Activated T-helper 1 cell treated with Interleukin-2 at 50 U/mL for 16 hours (primary cell): ENCODE measurements at places on chromosomes 5 and 9.

DNA sequence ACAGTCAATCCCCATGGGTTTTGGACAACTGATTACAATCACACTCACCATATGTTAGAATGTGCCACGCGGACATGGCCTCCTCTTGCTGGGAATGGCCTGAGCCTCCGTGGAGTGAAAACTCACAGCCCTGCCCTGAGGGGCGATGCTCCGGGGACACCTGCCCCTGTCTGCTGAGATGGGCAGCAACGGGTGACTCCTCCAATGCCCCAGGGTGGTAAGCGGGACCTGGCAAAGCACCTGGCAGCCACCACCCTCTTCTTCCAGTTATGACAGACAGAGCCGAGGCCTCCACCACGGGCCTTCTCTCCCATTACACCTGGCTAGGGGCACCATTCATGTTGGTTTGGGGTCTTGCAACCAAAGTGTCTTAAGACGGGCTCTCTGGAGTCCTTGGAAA, 94.9 kb upstream of the COL5A1 start:
- DNase-seq, result no peak

GRCh38 chr9:122071715-122072114, 21.4 kb downstream of the TTLL11 start:
- DNase-seq, result no peak

DNA sequence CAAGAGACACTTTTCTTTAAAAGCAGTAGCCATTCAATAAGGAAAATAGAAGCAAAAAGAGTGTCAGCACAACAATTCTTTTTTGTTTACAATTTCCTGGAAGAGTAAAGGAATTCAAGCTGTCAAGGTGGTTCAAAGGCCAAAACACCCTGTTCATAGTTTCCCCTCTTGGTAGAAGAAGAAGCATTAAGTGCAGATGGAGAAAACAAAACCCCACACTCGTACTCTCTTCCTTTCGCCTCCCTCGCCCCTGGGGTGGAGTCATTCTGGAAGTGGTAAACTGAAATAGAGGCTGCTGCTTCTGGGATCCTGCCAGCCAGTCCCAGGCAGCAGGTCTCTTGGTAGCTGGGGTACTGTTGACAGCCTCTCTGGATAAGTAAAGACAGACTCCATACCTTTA, 105.0 kb downstream of the ANKRD55 start:
- no peak for DNase-seq

- no peak for DNase-seq
These were observed 29.4 kb upstream of the MAN2A1 start for GRCh38 chr5:109660301-109660700.

DNA sequence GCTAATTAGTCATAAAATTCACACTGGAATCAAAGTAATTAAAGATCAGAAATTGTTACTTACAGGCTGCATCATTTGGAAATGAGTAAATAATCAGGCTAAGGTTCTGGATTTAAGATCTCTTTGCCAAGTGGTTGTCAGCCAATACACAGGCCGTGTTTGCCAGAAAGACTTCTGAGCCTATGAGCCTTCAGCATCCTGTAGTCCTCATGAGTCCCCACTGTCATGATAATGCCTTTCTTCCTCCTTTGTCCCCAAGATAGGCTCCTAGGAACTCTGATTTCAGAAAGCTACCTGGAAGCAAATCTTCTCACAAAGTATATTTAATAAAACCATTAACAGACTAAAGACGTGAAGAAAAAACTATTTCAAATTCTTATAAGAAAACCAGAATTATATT, 810.5 kb downstream of the DNAH5 start:
- DNase-seq, result no peak

- no peak for DNase-seq
These were observed 1638.5 kb upstream of the C9orf72 start for GRCh38 chr9:29211580-29212396.

- DNase-seq, result no peak
These were observed 38.9 kb downstream of the ADAMTS2 start for GRCh38 chr5:179306191-179307012.

- DNase-seq, result no peak
These were observed 22.0 kb downstream of the HINT1 start for GRCh38 chr5:131142970-131143617.

GRCh38 chr5:97624886-97625285, 441.8 kb upstream of the RIOK2 start:
- no peak for DNase-seq

DNA sequence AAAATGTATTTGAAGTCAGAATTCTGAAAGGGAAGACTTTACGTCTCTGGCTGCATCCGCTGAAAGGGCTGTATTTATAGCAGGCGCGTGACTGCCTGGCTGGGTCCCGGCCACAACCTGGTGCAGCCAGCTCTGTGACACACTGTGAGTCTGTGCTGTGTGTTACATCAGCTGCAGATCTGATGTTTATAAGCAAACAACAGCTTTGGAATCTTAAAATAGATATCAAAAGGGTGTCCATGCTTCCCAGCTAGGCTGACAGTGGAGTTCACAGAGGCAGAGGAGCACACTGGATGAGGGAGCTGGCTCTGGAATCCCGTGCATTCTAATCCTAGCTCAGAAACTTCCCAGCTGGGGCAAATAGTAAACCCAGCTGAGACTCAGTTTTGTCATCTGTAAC, 433.4 kb upstream of the BRINP1 start:
- no peak for DNase-seq

DNA sequence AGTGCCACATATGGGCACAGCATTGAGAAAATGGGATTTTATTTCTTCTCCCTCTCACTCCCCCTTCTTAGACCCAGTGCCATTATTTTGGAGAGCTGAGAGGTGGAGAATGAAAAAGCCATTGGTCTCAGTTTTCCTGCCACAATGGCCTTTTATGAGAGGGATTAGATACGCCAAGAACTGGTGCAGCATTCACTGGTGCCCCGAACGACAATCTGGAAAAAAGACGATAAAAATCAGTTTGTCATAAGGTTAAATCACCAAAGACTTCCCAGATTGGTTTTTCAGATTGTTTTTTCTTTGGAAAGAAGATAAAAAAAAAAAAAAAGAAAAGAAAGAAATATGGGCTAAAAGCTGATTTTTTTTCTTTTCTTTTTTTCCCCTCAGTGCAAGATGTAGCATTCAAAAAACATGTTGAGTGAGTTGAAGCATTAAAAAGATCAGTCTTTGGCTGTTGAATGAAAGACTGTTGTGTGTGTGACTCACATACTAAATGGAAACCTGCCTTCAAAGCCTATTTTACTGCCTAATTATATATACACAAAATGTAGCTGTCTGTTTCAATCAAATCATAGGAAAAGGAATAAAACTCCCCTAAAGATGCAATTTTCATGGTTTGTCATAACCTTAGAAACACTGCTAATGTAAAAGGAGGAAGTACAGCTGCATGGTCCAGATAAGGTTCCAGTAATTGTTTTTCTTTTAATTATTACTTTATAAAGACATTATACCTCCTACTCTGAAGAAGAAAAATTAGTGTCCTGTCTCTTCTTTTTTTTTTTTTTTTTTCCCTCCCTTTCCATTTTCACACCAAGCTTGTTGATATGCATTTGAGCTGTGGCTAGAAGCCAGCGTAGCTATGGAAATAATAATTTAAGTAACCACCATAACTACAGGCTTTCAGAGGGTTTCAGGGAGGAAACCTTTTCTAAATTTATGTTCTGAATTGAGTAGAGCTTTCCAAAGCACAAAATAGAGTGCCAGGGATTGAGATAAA, 27.2 kb upstream of the ZNF608 start:
- DNase-seq, result no peak

GRCh38 chr5:158303275-158303674, 444.3 kb upstream of the CLINT1 start:
- DNase-seq, result no peak

- no peak for DNase-seq
These were observed 102.2 kb downstream of the HACD4 start for GRCh38 chr9:20929276-20929675.

- no peak for DNase-seq
These were observed 11.9 kb downstream of the TNFAIP8 start for GRCh38 chr5:119367502-119368237.

DNA sequence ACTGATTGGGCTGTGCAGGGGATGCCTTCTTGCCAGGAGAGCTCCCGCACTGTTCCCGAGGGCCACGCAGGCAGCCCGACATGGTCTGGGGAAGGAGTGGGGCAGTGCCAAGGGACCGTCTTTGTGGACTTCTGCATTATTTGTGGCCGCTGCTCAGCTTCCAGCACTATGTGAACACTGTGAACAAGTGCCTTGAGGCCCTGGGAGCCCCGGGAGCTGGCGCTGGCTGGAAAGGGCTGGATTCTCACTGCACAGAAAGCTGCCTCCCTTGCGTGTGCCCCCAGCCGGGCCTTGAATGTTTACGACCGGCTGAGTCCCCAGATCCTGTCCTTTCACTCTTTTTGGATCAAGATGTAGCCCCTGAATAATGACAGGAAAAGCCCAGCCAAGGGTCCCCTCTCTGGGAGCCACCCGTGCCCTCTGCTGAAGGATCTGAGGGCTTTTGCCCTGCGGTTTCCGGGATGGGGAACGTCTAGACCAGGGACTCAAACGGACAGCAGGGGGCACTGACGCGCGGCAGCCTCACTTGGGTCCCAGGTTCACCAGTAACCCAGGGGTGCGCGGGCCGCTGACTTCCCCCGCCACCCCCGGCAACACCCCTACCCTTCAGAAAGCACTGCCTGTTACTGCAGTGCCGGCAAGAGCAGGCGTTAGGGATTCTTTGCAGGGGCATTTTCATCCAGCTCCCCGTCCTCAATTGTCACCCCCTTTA, 98.9 kb upstream of the FCN2 start:
- no peak for DNase-seq

DNA sequence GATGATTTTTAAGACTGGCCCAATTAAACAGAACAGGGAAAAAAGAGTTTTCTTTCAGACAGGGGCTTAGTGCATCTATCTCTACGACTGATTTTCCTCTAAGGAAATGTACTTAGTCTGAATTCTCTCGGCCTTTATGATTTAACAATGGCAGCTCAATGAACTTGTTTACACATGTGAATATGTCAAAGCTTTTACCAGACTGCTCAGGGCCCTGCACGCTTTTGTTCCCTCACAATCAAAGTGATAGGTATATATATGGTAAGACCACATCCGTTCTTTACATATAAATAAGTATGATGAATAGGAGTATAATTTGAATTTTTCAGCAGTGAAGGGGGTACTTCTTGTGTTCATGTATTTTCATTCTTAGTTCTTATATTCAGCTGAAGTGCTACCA, 27.6 kb downstream of the LEAP2 start:
- DNase-seq, result no peak

DNA sequence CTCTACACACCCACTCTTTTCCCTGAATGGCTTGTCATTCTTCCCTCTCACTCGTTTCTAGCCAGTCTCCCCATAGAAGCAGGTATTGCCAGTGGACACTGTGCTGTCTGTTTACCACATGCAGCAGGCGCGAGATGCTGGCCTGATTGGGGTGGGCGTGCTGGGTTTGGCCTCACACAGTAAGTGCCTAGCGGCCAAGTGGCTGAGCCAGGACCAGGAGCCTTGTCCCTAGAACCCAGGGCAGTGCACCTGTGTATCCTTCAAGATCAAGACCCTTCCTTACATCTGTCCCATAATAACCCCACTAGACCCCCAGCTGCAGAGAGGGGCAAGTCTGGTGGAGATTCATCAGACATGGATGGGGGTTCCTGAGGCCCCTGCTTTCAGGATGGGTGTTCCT, 112.8 kb upstream of the IRX4 start:
- DNase-seq, result no peak

DNA sequence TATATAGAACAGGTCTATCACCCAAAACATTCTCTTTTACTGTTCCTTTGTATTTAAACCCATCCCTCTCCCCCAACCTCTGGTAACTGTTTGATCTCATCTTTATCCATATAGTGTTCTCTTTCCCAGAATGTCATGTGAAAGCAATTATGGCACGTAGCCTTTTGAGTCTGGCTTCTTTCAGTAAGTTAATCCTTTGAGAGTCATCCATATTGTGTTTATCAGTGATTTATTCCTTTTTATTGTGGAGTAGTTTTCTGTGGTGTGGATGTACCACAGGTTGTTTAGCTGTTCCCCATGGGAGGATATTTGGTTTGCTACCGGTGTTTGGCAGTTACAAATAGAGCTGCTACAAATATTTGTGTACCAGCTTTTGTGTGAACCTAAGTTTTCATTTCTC, 38.0 kb downstream of the HMGXB3 start:
- DNase-seq, result no peak

DNA sequence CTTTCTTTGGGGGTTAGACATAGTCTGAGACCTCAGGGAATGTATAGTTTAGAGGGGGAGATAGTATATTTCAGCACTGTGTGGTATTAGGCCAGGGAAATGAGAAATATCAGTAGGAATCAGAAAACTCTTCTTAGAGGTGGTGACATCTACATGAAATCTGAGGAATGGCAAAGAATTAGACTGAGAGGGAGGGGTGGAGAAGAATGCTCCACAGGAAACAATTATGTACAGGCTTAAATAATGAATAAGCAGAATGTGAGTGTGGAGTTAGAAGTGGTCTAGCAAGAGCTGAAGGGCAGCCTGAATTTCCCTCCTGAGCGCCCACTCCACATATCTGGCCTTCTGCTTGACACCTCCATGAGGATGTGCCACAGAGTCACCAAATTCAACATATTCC, 3.6 kb upstream of the MACIR start:
- DNase-seq, result no peak

- no peak for DNase-seq
These were observed 143.1 kb downstream of the ELAVL2 start for GRCh38 chr9:23682891-23683431.

DNA sequence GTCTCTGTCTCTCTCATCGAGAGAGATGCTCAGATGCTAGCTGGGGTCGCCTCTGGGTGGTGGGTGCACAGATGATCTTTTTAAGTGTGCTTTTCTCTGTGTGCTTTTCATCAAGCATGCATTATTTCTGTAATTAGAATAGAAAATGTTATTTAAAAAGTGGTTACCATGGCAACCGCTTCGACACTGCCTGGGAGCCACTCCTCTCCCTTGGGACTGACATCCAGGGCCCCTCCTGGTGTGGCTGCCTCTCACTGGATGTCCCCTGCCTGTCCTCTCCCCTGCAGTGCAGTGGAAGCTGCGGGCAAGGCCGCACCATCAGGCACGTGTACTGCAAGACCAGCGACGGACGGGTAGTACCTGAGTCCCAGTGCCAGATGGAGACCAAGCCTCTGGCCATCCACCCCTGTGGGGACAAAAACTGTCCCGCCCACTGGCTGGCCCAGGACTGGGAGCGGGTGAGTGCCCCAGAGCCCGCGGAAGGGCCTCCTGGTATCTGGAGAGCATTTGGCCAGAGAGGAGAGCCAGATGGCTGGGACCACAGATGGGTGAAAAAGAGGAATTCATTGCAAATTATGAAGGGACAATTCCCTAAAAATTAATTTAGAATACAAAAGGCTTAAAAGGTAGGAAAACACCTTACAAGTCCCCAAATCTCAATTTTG, 34.7 kb downstream of the ADAMTSL2 start:
- no peak for DNase-seq

- DNase-seq, result no peak
These were observed 2.2 kb downstream of the GPX3 start for GRCh38 chr5:151022511-151023018.

GRCh38 chr5:60945813-60946187, 795 bp downstream of the NDUFAF2 start:
- DNase-seq, result no peak

GRCh38 chr5:79806741-79807140, 117.1 kb downstream of the CMYA5 start:
- no peak for DNase-seq

- DNase-seq, result no peak
These were observed 33.0 kb downstream of the TBCA start for GRCh38 chr5:77743181-77743580.

GRCh38 chr9:129146441-129146941, 31.6 kb downstream of the IER5L start:
- no peak for DNase-seq

GRCh38 chr5:17213938-17214337, 3.5 kb upstream of the BASP1 start:
- DNase-seq, result no peak
